Epithelial cell of esophagus (primary cell): ENCODE measurements at places on chromosomes 16 and 17.

- DNase-seq, result no peak
Measured at GRCh38 chr17:72717276-72717675, 375.2 kb downstream of the SLC39A11 start.

GRCh38 chr17:39676198-39676819 lies 8.1 kb downstream of the PNMT start:
- DNase-seq, result peak; percentile 44

DNA sequence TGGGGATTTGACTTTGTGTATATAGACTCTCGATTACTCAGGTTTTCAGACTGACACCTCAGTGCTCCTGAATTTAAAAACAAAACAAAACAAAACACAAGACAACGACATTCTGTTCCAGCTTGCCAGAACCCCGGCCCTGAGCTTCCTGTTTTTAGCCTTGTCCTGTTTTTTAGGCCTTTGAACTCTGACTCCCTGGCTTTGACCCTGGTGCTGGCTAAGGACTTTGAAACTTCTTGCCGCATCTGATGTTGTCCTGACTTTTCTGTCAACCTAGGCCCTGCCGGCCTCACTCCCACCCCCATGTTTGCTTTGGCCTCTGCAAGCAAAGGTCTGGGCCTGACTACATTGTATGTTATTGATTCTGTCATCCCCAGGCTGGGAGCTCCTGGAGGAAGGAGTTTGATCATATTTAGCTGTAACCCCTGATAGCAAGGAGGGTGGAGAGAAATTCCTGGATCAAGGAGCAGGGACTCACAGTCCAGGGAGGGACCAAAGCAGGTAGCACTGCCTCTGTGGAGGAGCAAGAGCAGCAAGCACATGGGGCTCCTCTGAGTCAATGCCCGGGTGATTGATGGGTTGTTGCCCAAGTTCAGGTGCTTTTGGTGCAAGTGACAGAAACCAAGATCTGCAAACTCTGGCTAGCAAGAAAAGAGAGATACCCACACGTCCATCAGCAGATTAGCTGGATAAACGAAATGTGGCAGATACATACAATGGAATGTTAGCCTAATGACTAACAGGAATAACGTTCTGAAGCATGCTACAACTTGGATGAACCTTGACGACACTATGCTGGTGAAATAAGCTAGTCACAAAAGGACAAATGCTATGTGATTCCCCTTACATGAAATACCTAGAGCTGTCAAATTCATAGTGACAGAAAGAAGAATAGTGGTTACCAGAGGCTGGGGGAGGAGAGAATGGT lies 7.7 kb downstream of the CCL16 start:
- DNase-seq, result peak; percentile 92

- no peak for DNase-seq
Measured at GRCh38 chr17:9116311-9116835, 95.1 kb downstream of the NTN1 start.

- DNase-seq, result no peak
Measured at GRCh38 chr17:11326492-11326891, 85.5 kb downstream of the SHISA6 start.

DNA sequence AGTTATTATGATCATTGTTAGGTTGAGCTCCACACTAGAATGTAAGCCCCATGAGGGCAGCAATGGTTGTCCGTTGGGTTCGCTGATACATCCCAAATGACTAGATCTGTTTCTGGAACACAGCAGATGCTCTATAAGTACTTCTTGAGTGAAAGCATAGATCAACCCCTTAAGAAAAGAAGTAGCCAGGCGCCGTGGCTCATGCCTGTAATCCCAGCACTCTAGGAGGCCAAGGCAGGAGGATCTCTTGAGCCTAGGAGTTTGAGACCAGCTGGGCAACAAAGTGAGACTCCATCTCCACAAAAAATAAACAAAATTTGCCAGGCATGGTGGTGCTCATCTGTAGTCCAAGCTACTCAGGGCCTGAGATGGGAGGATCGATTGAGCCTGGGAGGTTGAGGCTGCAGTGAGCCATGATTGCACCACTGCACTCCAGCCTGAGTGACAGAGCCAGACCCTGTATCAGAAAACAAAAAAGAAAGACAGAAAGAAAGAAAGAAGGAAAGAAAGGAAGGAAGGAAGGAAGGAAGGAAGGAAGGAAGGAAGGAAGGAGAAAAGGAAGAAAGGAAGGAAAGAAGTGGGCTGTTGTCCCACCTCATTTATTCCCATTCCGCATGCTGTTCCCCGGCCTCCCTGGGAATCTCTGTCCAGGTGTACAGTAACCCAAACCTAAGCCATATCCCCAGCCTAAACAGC lies 54.4 kb upstream of the RPL38 start:
- DNase-seq, result no peak

DNA sequence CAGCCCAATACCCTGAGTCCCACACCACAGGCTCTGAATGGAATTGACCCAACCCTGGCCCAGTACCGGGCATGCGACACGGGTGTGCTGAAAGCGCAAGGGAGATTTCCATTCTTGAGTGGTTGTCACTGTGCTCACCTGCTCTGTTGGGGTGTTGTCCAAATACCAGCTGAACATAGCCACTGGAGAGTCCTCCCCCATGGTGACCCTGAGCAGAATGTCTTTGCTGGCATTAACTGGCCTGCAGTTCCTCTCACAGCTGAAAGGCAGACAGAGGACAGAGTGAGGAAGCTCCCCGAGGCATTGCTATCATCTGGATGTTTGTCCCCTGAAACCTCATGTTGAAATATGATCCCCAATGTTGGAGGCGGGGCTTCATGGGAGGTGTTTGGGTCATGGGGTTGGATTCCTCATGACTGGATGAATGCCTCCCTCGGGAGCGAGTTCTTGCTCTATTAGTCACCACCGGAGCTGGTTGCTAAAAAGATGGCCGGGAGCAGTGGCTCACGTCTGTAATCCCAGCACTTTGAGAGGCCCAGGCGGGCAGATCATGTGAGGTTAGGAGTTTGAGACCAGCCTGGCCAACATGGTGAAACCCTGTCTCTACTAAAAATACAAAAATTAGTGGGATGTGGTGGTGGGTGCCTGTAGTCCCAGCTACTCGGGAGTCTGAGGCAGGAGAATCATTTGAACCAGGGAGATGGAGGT lies 57.3 kb upstream of the BCO1 start:
- peak; percentile 97 for DNase-seq

GRCh38 chr16:85755929-85756768 lies 5.3 kb upstream of the C16orf74 start:
- DNase-seq, result no peak
